ENCODE measurements at places on chromosomes 1 and 21.

DNA sequence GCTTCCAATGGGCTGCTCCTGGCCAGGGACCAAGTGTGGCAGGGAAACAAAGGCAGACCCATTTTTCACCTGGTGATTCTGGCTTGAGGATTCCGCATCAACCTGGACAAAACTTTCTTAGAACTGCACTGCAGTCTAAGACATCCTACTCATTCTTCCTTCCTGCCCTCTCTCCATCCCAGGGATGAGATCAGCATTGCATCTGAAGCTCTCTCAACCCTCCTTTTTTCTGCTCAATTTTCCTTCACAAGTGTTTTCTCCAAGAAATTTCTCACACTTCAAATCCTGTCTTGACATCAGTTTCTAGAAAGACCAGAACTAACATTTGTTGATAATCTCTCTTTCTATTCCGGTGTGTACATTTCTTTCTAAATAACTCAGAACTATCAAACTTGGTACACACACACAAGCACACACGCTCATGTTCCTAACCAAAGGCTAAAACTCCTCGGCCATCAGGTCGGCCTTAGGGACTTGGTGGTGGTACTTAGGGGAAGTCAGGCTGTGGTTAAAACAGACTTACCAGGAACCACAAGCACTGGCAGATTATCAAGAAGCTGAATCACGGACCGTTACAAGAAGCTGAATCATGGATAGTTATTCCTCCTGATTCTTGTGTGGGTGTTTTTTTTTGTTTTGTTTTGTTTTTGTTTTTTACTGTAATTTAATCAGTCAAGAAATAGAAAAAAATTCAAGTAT is 21.0 kb upstream of the CXADR start:
- DNase-seq: no peak

DNA sequence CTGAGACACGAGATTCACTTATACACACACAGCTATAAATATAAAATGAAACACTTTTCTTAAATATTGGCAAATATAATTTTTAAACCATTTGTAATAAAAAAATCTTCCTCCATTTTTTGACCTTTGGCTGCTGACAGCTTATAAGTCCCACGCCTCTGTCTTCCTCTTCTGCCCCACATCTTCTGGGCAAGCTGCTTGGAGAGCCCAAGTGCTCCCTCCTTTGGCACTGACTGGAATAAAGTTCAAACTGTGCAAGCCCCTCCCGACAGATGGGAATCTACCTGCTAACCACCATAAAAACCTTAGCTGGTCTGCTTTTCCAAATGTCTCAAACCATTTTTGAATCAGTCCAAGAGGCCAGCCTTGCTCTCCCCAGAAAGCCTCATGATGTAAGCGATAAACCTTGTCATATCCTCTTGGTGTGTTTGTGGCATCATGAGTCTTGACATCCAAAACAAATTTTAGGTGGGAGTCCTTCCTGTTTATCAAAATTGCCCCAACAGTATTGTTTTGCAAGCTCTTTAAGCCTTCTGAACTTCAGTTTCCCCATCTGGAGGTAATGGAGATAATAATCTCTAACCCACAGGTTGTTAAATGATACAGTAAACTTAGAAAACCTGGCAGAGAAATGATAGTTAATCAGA is 99.8 kb downstream of the SNX7 start:
- no peak for DNase-seq

DNA sequence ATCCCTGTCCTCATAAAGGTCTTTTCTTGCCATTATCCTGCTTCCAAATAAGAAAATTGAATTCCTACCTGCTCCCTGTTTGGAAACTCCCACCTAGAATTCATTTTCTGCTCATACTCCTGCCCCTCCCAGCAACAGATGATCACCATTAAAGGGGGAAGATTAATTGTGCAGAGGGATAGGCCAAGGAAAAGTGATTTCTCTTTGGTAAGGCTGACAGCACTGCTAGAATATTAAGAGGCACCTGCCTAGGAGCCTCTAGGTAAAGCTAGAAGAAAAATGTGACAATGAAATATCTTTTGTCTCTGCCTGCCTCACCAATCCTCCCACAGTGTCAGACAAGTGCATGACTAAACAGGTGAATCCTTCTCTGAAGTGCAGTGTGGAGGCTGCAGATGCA is 77.0 kb upstream of the SPATA6 start:
- no peak for DNase-seq

- DNase-seq: no peak
Measured at GRCh38 chr1:111449703-111450017, 396 bp downstream of the ATP5PB start.

- DNase-seq: no peak
Measured at GRCh38 chr1:116733476-116734365, 20.5 kb upstream of the CD2 start.

DNA sequence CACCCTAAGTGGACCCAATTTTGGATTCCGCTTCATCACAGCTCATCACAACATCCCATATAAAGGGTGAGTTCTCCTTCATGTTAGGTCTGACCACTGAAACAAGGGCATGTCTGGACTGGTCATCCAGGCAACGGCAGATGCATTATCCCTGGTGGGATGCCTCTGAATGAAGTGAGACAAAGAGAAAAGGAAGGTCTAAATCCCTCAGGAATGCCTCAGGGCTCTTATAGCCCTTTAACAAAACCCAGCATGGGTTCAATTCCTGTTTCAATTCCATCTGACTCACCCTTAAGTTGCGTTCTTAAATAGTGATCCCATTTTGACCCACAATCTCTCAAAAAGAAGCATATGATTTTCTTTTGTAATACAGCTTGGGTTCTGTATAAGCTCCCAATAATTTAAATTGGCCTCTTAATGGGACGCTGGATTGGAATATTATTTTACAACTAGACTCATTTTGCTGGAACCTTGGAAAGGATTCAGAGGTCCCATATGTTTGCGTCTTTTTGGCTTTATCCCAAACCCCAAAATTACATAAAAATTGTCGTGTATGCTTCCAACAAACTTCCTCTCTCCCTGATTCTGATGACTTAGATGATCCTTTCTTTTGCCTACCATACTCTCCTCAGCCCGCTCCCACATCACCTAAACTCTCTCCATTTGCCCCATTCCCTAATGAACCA is 287.4 kb upstream of the ZP4 start:
- no peak for DNase-seq

- DNase-seq: peak; percentile 26
Measured at GRCh38 chr21:38813547-38813946, 7.8 kb downstream of the ETS2 start.

DNA sequence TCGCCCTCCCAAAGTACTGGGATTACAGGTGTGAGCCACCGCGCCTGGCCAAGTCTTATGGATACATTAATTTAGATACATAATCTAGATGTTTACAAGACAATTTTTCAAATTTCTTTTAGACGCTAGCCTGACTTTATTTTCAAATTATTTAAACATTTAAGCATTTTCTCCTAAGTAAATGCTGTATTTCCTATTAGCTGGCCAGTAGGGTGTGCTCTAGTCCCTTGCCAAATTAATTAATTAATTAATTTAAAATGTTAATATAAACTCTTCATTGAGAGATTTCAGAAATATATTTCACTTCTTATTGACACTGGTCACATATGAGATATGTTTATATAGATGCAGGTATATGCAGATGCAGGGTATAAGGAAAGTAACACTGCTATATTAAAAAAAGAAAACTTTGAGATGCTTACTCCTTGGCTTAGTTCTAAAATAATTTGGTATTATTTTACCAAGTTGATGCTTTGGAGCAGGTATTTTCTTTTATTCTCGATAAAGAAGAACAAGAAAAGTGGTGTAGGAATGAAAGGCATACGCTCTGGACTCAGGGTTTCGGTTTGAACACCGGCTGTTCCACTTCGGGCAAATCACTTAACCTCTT is 5.2 kb upstream of the ERRFI1 start:
- no peak for DNase-seq

GRCh38 chr21:28775071-28775470 is 217.6 kb downstream of the LTN1 start:
- DNase-seq: no peak

DNA sequence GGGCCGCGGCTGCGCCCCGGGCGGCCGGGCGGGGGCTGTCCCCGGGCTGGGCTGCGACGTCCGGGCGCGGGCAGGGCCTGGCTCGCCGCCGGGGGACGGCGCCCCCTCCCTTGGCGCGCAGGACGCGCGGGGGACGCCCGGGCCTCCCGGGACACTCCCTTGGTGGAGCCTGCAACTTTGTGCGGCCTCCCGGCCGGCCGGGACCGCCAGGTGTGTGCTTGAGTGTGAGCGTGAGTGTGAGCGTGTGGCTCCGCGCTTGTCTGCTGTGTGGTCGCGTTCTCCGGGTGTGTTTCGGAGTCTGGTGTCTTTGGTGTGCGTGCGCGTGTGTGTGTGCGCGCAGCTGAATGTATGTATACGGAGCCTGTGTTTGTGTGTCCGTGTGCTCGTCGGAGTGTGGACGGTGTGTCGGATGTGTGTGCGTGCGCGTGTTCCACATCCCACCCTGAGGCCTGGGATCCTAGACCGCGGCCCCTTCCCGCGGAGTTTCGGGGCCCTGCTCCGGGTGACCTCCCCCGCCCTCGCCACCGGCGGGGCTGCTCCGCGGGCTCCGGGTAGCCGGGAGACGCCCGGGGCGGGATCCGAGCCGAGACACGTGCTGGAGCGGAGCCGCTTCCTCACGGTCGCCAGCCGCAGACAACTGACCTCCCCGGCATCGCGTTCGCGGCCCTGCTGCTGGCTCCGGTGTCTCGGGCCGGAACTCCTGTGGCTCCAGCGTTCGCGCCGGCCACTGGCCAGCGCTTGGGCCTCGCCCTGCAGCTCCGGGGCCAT is 1.7 kb downstream of the PTPRU start:
- peak; percentile 45 for DNase-seq

DNA sequence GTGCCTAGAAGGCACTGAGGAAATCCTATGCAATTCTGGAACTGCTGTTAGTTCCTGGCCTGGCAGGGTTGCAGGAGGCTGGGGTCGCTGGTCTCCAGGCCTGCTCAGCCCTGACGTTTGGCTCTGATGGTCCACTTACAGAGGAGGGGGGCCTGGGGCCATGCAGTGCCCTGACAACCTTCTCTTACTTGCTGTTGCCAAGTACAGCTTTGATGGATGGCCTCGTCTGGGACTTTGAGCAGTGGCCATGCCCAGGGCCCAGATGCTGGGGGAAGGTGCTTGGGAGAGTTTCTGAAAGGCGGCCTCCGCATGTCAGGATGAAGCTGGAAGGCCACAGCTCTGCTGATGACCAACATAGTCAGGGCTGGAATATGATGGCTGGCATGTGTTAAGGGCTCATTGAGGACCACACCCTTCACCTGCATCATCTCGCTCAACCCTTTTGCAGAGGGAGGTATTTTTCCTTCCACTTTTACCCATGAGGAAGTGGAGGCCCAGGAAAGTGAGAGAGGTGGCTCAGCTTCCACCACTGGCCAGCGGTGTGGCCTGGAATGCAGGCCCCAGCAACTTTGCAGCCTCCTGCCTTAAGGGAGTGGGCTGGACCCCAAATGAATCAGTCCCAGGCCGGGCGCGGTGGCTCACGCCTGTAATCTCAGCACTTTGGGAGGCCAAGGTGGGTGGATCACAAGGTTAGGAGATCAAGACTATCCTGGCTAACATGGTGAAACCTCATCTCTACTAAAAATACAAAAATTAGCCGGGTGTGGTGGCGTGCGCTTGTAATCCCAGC is 34.7 kb upstream of the LRRC3 start:
- DNase-seq: no peak

- no peak for DNase-seq
Measured at GRCh38 chr1:13786541-13786940, 86.6 kb downstream of the PRDM2 start.

DNA sequence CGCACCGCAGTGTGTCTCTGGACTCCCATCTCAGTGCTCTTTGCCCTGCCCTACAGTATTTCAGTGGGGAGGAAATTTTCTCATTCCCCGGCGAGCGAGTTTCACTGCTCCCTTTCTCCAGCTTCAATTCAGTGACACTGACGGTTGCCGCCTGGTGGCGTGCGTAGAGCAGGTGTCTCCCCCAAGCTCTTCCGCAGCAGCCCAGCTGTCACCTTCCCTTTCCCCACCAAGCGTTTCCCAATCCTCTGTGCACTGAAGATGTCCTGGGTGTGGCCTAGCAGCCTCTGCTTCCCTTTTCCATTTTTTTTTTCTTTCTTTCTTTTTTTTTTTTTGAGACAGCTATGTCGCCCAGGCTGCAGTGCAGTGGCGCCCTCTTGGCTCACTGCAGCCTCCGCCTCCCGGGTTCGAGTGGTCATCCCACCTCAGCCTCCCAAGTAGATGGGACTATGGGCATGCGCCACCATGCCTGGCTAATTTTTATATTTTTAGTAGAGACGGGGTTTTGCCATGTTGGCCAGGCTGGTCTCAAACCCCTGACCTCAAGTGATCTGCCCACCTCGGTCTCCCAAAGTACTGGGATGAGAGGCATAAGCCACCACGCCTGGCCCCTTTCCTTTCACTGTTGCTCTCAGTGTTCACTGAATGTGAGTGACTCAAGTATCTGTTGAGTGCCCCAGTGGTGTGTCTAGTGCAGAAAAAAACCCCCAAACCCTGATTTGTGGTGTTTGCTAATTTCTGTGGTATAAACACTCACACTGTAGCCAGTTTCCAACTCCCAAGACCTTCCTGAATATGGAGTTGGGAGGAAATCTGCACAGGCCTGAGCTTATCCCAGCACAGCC is 30.1 kb downstream of the TNFRSF1B start:
- peak; percentile 69 for DNase-seq

DNA sequence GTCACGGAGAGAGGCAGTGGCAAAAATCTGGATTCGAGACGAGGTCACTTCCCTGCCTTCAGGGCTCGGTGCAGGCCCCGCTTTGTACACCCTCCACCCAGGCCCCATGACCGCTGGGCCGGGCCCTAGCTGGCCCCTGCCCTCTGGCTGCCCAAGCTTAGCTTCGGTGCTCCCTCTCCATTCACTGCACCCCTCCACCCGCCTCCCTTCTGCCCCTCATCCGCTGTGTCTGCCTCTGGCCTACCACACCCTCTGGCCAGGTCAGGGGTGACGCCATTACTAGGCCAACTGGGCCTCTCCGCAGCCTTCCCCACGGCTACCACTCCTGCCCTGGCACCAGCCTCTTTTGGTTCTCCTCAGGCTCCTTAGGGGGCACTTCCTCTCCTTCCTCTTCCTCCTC is 528 bp upstream of the CD164L2 start:
- no peak for DNase-seq

- DNase-seq: no peak
Measured at GRCh38 chr1:115089420-115090185, at the start of gene TSPAN2. TSPAN2 (minus strand) TSS chr1:115089503; CDS start chr1:115089432, 71 bp downstream.

GRCh38 chr1:227890451-227891222 is 57.1 kb downstream of the WNT9A start:
- DNase-seq: no peak

GRCh38 chr1:202628646-202629215 is 81.5 kb downstream of the SYT2 start:
- DNase-seq: no peak

- no peak for DNase-seq
Measured at GRCh38 chr1:215786997-215787396, 219.9 kb downstream of the KCTD3 start.

Data from lung (tissue), 17 donors.